Suprapubic skin (tissue), 4 donors: ENCODE measurements at places on chromosomes 5 and 9. TPM values are rescaled to one million over a fixed set of nuclear protein-coding genes. Genes with fewer than 3 reads are reported as not detected.

DNA sequence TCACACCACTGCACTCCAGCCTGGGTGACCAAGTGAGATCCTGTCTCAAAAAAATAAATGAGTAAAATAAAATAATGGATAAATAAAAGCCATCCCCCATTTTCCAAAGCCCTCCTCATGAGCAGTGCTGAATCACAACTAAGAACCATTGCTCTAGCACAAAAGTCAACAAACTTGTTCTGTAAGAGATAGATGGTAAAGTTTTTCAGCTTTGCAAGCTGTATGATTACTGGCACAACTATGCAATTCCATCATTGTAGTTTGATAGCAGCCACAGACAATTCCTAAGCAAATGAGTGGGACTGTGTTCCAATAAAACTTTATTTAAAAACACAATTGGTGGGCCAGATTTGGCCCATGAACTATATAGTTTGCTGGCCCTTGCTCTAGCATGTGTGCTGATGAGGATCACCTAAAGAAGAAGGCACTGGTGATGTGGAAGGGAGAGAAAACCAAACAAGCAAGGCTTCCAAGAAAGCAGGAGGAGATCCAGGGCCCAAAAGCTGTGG is 64.6 kb downstream of the NEURL1B start:
- H3K36me3 ChIP-seq: no peaks in the 10 kb centered on the region
- no peak overlapping the region for H3K27ac ChIP-seq
- no peak overlapping the region for H3K4me3 ChIP-seq
- DNase-seq: no peak
- no peaks in the 10 kb centered on the region for H3K27me3 ChIP-seq
- peaks cover 15% of the 10 kb centered on the region for H3K4me1 ChIP-seq

GRCh38 chr5:129958581-129958980 is 54.3 kb downstream of the CHSY3 start:
- no peak for DNase-seq
- H3K4me3 ChIP-seq: no peak overlapping the region
- H3K27ac ChIP-seq: no peak overlapping the region
- no peaks in the 10 kb centered on the region for H3K4me1 ChIP-seq

Gene ENTPD8
- not detected for total RNA-seq

GRCh38 chr9:96289392-96289791 is 12.6 kb downstream of the HSD17B3 start:
- H3K4me1 ChIP-seq: no peaks in the 10 kb centered on the region
- no peaks in the 10 kb centered on the region for H3K36me3 ChIP-seq
- no peak overlapping the region for H3K27ac ChIP-seq

DNA sequence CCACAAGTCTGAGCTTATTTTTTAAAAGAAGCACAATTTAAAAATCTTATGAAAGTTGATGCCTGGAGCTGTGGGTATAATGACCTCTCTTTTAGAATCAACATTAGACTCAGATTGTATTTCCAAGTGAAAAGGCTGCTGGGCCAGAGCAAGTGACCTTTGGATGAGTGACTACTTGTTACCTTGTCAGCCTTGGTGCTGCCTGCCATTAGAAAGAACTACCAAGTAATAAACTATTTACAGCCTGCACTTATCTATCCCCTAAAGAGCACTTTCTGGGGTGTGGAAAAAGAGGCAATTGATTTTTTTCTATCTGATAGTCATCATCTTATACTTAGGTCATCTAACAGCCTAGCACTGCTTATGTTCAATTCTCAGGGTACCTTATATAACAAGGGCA is 134.9 kb upstream of the FBXL17 start:
- no peak overlapping the region for H3K4me3 ChIP-seq
- H3K36me3 ChIP-seq: no peaks in the 10 kb centered on the region
- no peak for DNase-seq

- no peaks in the 10 kb centered on the region for H3K36me3 ChIP-seq
- no peaks in the 10 kb centered on the region for H3K27me3 ChIP-seq
- H3K4me1 ChIP-seq: no peaks in the 10 kb centered on the region
- H3K27ac ChIP-seq: no peak overlapping the region
Observed at GRCh38 chr5:59466271-59466670, 427.3 kb downstream of the PDE4D start.

DNA sequence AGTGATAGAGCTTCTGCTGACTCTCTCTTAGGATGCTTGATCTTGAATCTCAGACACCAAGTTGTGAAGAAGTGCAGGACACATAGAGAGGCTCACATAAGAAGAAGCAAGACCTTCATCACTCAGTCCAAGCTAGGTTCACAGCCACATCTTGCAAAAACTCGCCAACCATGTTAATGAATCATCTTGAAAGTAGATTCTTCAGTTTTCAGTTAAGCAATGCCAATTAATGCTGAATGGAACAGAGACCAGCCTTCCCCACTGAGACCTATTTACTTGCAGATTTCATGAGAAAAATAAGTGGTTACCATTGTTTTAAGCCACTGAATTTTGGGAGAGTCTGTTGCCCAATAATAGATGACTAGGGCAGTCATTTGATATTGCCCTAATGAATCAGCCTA is 217.7 kb upstream of the EDIL3 start:
- no peak overlapping the region for H3K4me3 ChIP-seq
- H3K27ac ChIP-seq: no peak overlapping the region
- no peaks in the 10 kb centered on the region for H3K36me3 ChIP-seq
- no peak for DNase-seq

DNA sequence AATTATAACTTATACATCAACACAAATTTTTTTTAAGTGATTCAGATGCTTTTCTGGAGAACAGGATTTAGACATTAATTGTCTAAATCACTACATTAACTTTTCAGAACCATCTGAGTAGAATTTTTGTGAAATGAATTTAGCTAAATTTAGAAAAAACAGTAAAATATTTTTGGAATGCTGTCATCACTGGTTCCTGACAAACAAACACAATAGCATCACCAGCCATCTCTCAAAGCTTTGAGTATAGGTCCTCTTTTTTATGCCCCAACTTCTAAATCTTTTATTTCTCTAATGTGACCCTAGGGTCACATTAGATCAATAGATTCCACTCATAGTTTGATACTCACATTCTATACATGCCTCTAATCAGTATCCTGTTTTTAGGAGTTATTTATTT is 104.6 kb downstream of the PRR16 start:
- H3K4me3 ChIP-seq: no peak overlapping the region
- no peaks in the 10 kb centered on the region for H3K27me3 ChIP-seq
- H3K4me1 ChIP-seq: no peaks in the 10 kb centered on the region
- no peak for DNase-seq
- H3K36me3 ChIP-seq: no peaks in the 10 kb centered on the region

GRCh38 chr9:6759185-6759977 is 1.6 kb downstream of the KDM4C start:
- no peak for DNase-seq
- peaks cover 24% of the 10 kb centered on the region for H3K4me1 ChIP-seq
- H3K27me3 ChIP-seq: no peaks in the 10 kb centered on the region

GRCh38 chr5:108743319-108743718 is 4.4 kb upstream of the FER start:
- no peak for DNase-seq
- no peak overlapping the region for H3K4me3 ChIP-seq
- no peaks in the 10 kb centered on the region for H3K27me3 ChIP-seq

GRCh38 chr5:140054086-140054689 is 11.1 kb upstream of the NRG2 start:
- H3K4me1 ChIP-seq: no peaks in the 10 kb centered on the region
- no peak overlapping the region for H3K27ac ChIP-seq
- H3K36me3 ChIP-seq: no peaks in the 10 kb centered on the region
- no peak overlapping the region for H3K4me3 ChIP-seq

Gene PFN3
- not detected for total RNA-seq

Gene TLR4
- 10.5 TPM for total RNA-seq

DNA sequence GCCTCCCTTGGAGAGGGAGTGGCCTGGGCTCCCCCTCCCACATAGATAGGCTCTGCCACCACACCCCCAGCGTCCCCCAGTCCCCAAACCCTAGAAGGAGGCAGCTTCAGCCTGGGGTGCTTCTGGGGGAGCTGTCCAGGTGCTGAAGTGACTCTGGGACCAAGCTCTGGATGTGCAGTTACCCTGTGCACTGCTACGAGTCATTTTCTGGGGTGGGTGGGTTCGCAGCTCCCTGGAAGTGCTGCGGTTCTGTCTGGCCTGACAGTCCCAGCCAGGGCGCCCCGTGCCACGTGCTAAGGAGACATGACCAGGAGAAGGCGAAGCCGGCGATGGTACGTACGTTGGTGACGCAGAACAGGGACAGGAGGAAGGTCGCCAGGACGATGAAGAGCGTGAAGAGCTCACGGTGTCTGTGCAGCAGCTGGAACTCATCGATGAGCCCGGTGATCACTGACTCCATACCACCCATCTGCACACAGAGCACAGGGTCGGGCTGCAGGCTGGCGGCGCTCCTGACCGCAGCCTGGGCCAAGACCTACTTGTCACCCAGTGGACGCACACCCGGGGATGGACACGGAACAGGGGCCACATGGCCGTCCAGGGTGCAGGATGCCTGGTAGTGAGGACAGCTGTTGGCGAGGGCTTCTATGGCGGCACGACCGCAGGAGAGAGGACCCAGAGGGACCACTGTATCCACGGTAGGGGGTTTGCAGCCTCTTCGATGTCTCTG is 35.7 kb downstream of the SLC6A3 start:
- peak; percentile 51 for DNase-seq
- no peaks in the 10 kb centered on the region for H3K36me3 ChIP-seq
- peaks cover 52% of the 10 kb centered on the region for H3K27me3 ChIP-seq
- H3K4me1 ChIP-seq: no peaks in the 10 kb centered on the region
